ENCODE measurements at places on chromosomes 7 and 10.

- no peak for DNase-seq
Observed at GRCh38 chr10:122050811-122051210, 61.8 kb downstream of the TACC2 start.

DNA sequence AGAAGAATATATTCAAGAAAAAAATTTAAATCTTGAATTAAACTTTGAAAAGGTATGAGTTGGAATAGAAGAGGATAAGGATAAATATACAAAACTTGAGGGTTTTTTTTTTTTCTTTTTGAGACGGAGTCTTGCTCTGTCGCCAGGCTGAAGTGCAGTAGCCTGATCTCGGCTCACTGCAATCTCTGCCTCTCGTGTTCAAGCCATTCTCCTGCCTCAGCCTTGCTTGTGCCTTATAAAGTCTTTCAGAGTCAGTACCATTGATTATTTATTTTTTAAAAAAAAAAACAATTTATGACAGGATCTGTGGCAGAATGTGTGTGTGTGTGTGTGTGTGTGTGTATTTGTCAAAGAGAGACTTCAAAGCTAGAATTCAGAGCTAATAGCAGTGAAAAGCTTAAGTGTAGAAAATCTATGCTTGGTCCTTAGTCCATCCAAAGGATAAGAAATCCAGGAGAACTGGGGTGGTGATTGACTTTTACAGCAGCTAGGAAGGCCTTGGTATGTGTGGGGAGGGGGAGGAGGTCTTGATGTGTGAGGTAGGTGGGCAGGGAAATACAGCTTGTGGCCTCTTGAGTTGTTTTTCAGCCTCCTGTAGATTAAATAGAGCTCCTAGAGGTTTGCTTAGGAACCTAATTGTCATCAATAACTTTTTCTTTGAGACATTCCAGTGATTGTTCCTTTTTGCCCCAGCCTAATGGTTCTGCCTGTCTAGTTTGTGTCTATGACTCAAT, 2.4 kb downstream of the HECTD2 start:
- peak; percentile 19 for DNase-seq

DNA sequence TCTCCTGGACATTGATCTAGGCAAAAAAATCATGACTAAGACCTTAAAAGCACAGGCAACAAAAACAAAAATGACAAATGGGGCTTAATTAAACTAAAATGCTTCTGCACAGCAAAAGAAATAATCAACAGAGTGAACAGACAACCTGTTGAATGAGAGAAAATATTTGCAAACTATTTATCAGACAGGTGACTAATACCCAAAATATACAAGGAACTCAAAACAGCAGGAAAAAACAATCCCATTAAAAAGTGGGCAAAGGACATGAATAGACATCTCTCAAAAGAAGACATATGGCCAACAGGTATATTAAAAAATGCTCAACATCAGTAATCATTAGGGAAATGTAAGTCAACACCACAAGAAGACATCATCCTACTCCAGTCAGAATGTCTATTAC, 166.8 kb downstream of the MTERF1 start:
- no peak for DNase-seq

DNA sequence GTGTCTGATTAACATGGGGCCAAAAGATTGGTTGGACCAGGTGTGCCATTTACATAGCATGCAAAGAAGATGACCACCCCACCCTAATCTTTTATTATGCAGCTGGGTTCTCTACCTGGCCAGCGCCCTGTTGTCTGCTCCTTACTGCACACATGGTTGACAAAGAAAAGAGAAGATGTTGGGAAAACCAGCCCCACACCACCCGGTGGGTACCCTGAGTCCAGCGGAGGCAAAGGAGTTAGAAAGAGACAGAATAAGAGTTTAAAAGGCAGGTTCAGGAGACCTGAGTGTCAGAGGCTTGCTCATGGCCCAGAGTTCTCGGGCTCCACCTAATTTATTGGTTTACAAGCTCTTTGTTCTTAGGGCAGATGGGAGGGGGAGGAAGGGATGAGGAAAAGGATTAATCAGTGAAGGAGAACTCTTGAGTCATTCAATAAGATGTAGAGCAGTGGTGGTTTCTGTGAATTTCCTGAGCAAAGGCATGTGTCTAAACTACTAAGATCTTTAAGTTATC, 24.1 kb upstream of the ABCA13 start:
- DNase-seq: peak; percentile 15

DNA sequence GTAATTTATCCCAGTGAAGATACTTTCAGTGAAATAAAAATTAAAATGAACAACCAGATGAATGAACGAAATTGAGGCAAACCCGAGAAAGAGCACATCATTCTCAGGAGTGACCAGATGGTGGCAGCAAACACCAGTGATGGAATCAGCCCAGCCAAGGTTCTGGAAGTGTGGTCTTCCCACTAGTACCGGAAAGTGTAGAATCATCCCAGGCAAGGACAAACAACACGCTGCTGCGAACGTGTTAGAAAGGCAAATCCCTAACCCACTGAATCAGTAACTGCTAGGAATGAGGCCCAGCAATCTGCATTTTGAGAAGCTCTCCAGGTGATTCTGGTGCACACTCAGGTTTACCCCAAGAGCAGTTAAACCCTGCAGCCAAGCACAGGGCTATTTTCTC, 15.5 kb upstream of the SLC18A3 start:
- peak; percentile 66 for DNase-seq

DNA sequence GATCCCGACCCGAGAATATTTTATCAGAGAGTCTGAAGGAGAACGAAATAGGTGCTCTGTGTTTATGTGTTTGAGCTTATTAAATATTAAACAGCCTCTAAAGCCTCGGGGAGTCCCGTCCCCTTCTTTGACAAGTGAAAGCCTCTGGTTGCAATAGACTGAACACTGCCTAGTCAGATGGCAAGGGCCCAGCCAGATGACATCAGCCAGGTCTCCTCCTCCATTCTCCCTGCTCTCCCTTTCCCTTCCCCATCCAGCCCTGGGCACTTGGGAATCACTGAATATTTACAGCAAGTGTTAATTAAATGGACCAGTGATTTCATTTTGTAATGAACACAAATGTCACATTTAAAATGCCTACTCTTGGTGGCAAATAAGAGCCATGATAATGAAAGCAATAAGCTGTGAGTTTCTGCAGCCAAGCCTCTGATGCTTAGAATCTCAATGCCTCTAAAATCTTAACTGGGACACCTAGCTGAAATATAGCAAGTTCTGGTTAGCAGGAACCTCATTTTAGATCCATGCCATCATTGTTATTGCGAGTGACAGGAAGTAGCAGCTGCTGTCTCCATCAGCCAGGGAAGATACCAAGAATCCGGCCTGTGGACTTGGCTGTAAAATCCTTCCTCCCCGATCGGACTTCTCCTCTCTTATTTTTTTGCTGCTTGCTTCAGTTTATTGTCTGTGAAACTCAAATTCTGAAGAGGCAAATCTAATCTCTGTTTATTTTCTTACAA, 202.1 kb downstream of the PRPF18 start:
- DNase-seq: no peak

DNA sequence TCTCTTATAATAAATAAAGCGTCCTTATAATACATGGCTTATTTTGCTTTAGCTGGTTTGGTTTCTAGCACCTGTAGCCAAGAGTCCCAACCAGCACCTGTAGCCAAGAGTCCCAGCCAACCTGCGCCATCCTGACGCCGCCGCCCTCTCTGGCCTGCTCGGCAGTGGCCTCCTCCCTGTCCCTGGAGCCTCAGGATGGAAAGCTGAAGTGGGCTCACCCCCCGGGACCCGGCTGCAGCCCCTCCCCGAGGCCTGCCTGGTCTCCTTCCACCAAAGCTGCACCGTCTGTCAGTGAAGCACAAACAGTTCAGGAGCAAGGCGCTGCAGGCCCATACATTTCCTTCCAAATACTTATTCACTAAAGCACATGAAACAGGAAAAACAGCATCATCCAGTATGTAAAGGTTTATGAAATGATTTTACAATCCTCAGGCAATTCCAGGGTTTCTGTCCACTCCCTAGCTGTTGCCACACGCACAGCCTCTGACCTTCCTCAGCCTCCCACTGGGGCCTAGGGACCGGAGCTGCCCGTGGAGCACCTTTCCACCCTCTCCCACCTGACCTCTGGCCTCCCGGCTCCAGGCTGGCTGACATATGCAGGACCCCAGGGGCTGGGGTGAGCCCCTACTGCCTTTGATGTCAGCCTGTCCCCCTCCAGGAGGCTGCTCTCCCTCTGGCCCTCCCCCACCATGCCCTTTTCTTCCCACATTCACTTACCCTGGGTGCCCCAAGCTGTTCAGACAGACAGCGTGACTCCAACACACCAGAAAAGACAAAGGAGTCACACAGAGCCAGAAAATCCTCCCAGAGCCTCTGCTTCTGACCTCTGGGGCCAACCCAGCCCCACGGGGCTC, 149.6 kb upstream of the PPP2R2D start:
- DNase-seq: peak; percentile 62

DNA sequence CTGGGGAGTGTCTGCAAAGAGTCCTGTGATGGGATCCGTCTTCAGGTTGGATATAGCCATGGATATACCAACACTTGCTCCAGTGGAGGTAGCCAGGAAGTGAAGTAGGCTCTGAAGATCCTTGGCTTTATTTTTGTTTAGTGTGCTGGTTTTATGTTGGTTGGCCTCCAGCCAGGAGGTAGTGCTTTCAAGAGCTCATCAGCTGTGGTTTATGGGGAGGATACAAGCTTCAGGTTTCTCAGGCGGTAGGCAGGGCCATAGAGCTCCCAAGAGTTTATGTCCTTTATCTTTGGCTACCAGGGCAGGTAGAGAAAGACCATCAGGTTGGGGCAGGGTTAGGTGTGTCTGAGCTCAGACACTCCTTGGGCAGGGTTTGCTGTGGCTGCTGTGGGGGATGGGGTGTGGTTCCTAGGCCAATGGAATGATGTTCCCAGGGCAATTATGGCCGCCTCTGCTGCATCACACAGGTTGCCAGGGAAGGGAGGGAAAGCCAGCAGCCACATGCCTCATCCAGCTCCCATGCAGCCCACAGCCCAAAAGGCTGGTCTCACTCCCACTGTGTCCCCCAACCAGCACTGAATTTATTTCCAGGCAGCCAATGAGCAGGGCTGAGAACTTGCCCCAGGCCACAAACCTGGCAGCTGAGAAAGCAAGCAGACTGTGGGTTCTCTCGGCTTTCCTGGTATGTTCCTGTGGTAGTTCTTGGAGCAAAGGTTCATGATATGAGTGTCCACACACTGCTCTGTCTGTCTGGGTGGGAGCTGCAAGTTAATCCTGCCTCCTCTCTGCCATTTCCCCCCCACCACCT, 67.0 kb upstream of the PRLHR start:
- no peak for DNase-seq

- no peak for DNase-seq
Observed at GRCh38 chr7:20328692-20329091, 2.0 kb upstream of the ITGB8 start.

DNA sequence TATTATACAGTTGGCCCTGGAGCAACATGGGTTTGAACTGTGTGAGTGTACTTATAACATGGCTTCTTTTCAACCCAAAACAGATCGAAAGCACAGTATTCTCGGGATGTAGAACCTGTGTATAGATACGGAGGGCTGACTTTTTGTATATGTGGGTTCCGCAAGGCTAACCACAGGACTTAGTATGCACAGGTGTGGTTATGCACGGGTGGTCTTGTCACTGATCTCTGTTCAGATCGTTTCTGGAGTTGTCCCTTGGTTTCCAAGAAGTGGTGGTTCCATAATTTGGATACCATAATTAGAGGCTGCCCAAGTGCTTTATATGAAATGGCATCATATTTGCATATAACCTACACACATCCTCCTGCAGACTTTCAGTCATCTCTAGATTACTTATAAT, 10.9 kb upstream of the BHLHA15 start:
- DNase-seq: no peak

DNA sequence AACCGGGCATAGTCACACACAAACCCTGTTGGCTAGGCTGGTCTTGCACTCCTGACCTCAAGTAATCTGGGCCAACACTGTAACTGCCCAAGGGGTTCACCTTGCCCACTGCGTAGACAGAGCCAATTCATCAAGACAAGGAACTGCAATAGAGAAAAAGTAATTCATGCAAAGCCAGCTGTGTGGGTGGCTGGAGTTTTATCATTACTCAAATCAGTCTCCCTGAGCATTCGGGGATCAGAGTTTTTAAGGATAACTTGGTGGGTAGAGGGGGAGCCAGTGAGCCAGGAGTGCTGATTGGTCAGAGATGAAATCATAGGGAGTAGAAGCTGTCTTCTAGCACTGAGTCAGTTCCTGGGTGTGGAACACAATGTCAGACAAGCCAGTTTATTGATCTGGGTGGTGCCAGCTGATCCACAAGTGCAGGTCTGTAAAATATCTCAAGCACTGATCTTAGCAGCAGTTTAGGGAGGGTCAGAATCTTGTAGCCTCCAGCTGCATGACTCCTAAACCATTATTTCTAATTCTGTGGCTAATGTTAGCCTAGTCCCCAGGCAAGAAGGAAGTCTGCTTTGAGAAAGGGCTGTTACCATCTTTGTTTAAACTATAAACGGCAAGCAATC, 15.6 kb upstream of the FXYD4 start:
- DNase-seq: peak; percentile 60

GRCh38 chr7:5854738-5855137, 25.9 kb upstream of the OCM start:
- DNase-seq: no peak

- no peak for DNase-seq
Observed at GRCh38 chr7:70665997-70666396, 465.9 kb upstream of the GALNT17 start.

DNA sequence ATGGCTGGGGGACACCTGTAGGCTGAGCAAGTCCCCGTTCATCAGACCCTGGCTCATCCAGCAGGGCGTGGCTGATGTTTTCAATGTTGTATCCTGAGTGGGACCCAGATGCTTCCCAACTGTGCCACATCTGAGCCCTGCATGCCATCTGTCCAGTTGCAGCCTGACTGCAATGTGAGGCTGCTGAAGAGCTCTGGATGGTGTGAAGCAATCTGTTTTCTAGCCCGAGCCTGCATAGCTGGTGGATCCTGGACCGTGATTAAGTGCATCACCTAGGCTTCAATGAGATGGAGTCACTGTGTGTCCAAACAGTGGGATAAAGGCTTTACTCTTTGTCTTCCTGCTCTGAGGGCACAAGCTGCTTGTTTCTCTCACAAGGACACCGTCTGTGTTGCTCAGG, 99.8 kb downstream of the TCF7L2 start:
- DNase-seq: peak; percentile 14

DNA sequence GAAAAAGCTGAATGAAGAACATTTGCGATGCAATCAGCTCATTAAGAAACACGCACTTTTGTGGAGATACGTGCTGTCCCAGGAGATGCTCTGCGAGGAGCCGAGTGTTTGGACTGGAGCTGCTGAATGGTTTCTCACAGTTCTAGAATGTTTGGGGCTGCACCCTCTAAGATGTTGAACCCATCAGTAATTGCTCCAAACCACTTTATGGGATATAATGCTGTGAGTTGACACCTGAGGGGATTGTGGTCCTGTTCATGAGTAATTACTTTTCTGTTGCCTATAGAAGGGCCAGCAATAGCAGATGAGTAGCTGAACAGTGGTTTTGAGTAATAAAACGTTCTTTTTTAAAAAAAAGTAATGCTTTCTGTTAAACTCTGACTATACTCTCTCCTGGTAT, 63.1 kb downstream of the IKZF1 start:
- DNase-seq: no peak

- DNase-seq: no peak
Observed at GRCh38 chr10:28008054-28008453, 9.2 kb upstream of the ODAD2 start.

DNA sequence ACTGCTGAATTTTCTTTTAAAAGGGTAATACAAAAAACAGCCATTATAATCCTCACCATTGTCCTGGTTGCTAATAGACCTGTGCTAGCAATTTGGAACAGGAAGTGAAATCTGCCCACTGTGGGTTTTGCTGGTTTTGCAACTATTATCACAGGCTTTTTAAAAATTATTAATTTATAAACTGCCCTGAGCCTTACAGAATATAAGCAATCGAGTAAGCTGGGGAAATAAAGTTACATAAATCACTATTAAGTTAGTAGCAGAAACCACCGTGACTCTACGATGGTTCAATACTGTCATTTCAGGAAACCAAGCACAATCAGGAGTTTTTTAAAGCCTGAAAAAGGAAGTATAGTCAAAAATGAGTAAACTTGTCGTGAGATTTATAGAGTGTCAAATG, 62.3 kb downstream of the TMEM26 start:
- DNase-seq: no peak
